ENCODE measurements at places on chromosomes 3 and 15. TPM values are rescaled to one million over a fixed set of nuclear protein-coding genes. Genes with fewer than 3 reads are reported as not detected.

GRCh38 chr3:113141543-113141942, 69.8 kb upstream of the BOC start:
- no peak for DNase-seq

GRCh38 chr3:169813757-169814517, 1.2 kb upstream of the LRRC34 start:
- peak; percentile 87 for DNase-seq

- no peak for DNase-seq
Observed at GRCh38 chr3:190456770-190457169, 7.1 kb upstream of the TMEM207 start.

DNA sequence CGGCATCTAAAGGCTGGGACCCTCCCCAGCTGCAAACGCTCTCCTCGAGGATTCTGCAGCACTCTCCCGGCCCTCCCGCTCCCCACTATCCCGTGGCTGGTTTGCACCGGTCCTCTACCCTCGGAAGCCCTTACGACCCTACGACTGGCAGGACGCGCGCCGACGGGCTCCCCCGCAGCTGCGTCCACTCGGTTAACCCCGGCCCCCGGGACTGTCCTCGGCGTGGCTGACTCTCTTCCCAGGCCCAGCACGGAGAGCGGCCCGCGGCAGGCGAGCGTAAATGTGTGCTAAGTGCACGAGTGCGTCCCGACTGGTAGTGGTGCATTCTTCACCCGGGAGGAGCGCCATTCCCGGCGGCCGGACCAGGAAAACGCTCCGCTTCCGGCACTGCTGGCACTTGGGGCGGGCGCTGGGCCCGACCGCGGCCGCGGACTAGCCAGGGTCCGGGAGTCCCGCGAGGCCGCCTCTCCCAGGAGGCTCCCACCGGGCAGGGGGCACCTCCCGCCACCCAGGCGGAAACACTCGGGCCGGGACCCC, 508 bp downstream of the GORASP1 start:
- DNase-seq = no peak

DNA sequence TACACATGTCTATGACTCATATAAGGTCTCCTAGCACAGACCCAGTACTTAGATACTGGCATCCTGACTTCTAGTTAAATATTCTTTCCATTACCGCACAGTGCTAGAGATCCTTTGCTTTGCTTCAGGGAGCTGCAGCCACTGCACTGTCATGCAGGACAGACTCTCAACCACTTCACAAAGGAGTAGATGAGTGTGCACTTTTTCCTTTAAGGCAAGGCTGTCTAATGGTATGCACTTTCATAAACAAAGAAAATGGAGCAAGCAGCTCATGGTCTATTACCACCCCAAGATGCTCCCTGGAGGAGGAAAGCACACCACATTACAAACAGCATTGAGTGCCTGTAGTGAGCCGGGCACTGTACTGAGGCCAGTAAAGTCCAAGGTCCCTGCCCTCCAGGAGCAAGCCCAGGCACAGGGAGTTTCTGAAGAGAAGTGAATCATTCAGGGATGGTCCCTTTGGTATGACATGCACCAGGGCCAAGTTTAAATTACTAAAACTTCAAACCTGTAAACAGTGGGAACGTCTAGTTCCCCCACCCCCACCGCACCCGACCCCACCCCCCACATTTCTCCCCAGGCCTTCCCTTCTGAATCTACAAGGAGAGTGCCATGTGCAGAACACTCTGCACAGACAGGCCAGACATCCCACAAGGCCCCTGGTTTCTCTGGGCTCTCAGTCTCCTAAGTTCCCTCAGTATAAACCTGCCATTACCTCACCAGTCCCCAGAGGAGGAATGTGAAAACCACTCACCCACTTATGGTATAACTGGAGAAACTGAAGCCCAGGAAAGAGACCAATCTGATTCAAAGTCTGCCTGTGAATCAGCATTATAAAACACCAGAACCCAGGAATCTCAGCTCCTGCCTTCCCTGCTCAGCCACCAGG, 107.8 kb upstream of the BCL6 start:
- DNase-seq = no peak

DNA sequence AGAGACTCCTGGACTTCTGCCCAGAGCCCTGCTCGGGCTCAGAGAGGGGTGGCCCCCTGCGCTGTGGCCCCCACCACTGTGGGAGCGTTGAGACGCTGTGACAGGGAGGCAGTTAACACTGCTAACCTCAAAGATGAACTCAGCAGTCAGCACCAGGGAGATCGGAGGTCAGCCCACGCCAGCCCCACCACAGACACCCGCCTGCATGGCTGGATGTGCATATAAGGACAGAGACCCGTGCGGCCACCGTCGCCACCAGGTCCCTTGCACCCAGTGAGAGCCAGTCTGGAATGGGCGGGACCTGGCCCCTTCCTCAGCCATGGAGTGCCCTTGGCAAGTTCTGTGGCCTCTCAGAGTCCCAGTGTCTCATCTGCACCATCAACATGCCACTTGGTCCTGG, 48.5 kb upstream of the FURIN start:
- DNase-seq = no peak

GRCh38 chr3:161316006-161316689, 55.2 kb downstream of the SPTSSB start:
- no peak for DNase-seq

ERICH6 gene
- total RNA-seq = not detected

GRCh38 chr3:29694783-29695182, 413.9 kb downstream of the RBMS3 start:
- DNase-seq = no peak

Data from hematopoietic multipotent progenitor cell (in vitro differentiated cells).